ENCODE measurements at places on chromosomes 11 and 22.

DNA sequence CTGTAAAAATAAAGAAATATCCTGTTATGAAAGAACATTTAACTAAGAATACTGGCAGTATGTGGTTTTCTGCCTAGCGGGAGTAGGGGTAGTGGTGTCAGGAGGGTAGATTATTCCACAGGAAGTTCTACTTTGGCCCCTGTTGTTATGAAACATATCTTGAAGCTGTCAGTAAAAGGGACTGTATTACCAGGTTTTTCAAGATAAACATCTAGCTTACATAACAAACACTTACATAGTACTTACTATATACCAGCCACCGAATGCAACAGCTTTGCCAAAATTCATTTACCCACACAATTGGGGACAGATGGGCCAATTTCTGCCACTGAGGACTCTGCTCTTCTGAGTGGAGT lies 3.7 kb downstream of the TMEM123 start:
- DNase-seq, result no peak

GRCh38 chr11:110032957-110033570 lies 60.1 kb upstream of the ZC3H12C start:
- DNase-seq, result no peak

DNA sequence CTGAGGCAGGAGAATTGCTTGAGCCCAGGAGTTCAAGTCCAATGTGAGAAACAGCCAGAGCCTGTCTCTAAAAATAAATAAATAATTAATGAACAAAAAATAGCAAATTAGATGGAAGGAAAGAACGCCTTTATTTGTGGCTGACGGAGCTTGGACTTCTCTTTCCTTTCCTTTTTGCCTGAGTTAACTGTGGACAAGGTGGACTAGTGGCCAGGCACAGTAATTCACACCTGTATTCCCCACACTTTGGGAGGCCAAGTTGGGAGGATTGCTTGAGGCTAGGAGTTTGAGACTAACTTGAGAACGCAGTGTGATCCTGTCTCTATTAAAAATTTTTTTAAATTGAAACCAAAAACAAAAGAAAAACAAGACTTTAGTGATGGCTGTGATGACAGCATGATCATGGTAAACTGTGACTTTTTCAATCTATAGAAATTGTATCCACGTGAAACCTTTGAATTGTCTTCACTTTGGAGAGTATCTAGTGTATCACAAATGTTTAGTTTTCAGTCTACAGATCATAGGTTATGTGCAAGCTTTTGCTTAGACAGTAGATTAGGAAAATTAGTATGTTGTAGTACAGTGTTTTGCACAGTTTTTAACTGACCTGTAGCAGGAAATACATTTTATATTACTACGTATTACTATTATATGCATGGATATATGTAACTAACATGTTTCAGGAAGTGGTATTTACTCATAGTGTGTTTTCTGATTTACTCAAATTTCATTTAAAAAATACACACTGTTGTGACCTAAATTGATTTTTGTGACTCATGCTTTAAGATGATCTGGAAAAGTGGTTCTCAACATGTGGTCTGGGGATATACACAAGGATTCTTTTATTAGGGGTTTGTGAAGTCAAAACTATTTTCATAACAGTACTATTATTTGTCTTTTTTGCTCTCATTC lies 42.1 kb downstream of the KDM2A start:
- DNase-seq, result no peak

DNA sequence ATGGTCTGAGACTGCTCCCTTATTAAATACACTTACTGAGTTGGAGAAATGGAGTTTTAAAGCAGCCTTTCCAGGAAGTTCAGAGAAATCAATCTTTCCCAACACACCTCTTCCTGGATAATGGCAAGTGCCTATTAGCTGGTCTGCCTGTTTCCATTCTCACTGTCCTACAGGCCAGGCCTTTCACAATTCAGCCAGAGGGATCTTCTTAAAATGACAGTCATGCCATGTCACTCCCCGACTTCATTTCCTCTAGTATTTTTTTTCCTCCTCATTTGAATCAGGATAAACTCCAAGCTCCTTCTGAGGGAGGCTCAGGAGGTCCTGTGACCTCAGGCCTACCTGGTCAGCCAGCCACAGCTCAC lies 62.6 kb downstream of the FDX1 start:
- DNase-seq, result no peak

- DNase-seq, result no peak
Measured at GRCh38 chr11:45333001-45333971, 47.1 kb upstream of the SYT13 start.

- no peak for DNase-seq
Measured at GRCh38 chr22:19808873-19809478, 45.7 kb downstream of the GNB1L start.

GRCh38 chr11:129703846-129704245 lies 111.8 kb upstream of the TMEM45B start:
- DNase-seq, result no peak

- no peak for DNase-seq
Measured at GRCh38 chr11:14237444-14237961, 121.5 kb downstream of the RRAS2 start.

DNA sequence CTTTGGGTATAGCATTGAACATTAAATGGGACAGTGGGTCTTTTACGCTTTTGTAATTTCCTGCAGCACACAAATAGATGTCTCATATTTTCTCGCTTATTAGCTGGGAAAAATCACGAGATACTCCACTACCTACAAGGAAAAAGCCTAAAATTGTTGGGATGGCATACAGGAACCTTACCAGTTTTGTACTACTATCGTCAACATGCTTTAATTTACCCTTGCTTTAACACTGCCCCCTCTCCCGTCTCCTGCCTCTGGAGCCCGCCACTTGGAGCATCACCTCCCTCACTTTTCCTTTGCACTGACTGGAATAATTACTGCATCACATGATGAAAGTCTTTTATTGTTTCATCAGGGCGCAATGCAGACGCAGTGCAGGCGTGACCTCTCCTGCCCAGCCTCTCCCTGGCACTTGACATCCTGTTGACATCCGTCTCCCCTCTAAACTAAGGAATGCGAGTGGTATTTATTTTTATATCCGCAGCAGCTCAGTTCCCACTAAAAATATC lies 1.0 kb upstream of the FNBP4 start:
- DNase-seq, result no peak

- DNase-seq, result no peak
Measured at GRCh38 chr11:112159098-112160065, 4.5 kb downstream of the IL18 start.

- no peak for DNase-seq
Measured at GRCh38 chr11:2902784-2903671, 17.5 kb upstream of the CDKN1C start.

DNA sequence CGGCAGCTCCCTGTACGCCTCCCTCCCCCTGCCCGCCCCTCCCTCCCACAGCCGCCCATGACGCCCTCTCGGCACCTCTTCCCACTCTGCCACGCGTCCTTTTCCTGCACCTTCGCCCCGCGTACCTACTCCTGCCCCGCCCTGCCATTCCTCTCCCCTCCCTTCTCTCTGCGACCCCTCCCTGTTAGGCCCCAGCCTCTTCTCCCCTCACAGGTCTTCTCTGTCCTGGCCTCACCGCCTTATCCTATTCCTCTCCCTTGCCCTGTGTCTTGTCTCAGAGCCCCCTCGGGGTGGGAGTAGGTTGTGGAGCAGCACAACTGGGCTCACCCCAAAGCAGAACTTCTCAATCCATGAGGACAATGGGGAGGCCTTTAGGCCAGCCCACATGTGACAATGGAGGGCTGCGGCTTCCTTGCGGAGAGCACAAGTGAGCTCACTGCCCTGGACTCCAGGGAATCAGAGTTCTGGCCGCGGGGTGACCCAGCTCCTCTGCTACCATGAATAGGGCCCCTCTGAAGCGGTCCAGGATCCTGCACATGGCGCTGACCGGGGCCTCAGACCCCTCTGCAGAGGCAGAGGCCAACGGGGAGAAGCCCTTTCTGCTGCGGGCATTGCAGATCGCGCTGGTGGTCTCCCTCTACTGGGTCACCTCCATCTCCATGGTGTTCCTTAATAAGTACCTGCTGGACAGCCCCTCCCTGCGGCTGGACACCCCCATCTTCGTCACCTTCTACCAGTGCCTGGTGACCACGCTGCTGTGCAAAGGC lies 539 bp downstream of the SLC35C1 start:
- no peak for DNase-seq

GRCh38 chr11:1508986-1509385 lies 22.4 kb upstream of the MOB2 start:
- no peak for DNase-seq

DNA sequence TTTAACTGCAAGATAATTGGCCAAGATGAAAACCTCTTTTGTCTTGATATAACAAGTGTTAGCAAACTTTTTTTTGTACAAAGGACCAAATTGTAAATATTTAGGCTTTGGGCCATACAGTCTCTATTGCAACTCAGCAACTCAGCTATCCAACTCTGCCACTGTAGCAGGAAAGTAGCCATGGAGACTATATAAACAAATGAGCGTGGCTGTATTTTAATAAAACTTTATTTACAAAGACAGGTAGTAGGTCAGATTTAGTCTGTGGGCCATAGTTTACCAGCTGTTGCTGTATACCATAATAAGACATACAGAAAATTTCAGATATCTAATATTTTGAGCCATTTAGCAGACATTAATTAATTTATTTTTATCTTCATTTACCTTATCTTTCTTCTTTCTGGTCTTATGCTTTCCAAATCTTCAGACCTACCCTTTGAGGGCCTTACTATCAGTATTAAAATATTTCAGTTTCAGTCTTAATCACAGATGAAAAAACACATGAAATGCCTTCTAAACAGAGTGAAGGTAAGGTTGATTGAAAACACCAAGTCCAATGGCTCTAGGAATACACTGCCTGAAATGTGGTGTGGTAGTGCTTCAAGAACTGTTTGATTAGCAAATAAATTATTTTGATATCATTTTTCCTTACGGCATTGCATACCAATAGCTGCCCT lies 256.9 kb upstream of the CTSC start:
- no peak for DNase-seq

- DNase-seq, result no peak
Measured at GRCh38 chr11:44684859-44685281, 41.9 kb upstream of the TSPAN18 start.

GRCh38 chr11:36744375-36745168 lies 146.5 kb upstream of the RAG2 start:
- DNase-seq, result peak; percentile 4

- DNase-seq, result no peak
Measured at GRCh38 chr11:18501629-18502028, 25.1 kb downstream of the TSG101 start.

GRCh38 chr11:11923828-11924227 lies 82.1 kb downstream of the USP47 start:
- no peak for DNase-seq

DNA sequence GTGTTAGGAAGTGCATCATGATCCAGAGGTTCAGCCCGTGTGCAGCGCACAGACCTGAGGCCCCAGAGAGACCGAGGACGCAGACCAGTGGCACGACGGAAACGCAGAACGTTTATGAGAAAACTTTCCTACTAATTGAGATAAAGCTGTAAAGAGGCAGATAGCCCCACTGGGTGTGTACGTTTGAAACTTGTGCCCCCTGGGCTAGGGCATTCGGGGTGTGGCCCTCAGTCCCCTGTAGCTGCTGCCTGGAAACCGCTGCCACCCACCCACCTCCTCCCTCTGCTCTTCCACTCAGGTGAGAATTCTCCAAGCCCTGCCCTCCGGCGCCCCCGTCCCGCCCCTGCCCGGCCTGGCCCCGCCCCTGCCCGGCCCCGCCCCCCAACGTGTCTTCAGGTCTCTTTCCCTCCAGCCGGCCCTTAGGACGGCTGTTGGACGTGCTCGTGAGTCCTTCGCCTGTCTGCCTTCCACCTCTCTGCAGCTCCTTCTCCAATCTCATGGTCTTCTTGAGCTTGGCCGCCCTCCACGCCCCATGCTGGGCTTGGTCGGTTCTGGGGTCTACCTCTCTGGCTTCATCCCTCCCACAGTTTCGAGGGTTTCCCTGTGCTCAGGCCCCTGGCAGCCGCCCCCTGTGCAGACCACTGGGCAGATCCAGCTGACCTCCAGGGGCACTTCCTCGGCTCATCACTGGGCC lies 12.1 kb downstream of the MAPK8IP2 start:
- DNase-seq, result no peak

DNA sequence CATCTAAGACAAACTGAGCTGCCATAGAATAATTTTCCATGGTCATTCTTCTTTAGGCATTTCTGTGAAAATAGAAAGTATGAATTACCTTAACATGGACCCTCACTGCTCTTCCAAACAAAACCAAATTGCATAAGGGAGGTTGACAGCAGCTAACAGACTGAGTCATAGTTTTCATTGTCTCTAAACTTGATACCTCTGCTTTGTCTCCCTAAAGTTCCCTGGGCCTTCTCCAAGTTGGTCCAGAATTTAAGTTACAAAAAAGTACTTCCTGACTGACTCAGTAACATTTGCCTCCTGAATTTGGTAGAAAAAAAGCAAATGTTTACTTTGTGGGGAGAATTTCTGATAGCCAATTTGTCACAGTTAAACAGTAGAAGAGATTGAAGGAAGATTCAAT lies 3.0 kb downstream of the OR8D1 start:
- DNase-seq, result no peak

GRCh38 chr11:62791501-62792201 lies at the start of gene TMEM223:
Gene TMEM223, minus strand, starts transcription at chr11:62792006. Its CDS starts 12 bp downstream, at chr11:62791994.
- peak; percentile 83 for DNase-seq

- DNase-seq, result no peak
Measured at GRCh38 chr11:87851234-87851633, 324.0 kb downstream of the RAB38 start.

GRCh38 chr22:38415561-38416321 lies 39.3 kb downstream of the KCNJ4 start:
- no peak for DNase-seq

GRCh38 chr11:32526760-32527159 lies 56.9 kb upstream of the EIF3M start:
- no peak for DNase-seq

GRCh38 chr22:46079861-46080821 lies 70.2 kb upstream of the PPARA start:
- no peak for DNase-seq

DNA sequence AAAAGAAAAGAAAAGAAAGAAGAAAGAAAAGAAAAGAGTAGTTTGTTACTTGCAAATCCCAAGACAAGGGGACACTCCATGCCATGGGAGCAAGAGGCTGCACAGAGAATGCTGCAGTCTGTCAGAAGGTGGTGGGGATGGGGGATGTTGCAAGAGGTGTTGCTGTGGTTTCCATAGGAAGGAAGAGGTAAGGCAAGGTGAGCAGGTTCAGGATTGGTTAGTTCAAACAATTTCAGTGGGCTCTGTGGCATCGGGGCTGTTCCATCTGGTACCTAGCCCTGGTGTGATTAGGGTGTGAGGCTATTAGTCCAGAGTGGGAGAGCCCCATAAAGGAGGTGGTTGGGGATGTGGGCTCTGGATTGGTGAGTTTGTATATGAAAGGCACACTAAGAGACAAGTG lies 172.7 kb downstream of the BCR start:
- no peak for DNase-seq

- DNase-seq, result no peak
Measured at GRCh38 chr11:29231586-29231985, 785.2 kb downstream of the KCNA4 start.

DNA sequence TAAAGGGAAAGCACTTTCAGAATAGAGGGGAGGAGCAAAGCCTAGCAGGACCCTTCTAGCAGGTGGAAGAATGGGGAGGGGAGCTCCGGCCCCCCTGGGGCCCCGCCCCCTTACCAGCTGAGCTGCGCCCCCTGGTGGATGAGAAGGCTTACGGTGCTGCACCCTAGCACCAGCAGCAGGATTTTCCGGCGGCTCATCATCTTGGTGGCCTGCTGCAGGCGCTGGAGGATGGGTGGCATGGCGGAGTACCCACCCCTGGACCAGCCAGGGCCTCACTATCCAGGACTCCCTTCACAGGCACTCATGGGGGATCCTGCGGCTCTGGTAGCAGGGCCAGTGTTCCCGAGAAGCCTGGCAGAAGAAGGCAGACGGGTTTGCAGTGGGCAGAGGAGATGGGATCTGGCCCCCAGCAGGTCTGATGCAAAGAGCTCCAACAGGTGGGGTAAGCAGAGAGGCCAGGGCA lies 3.8 kb downstream of the GAL3ST3 start:
- peak; percentile 71 for DNase-seq
